Stimulated activated naive B cell treated with anti-CD40 and anti-IgM and Interleukin-4, amounts not matched to agents 10 μg/mL and 1 μg/mL and 100 μg/mL, for 72 hours (primary cell): ENCODE measurements at places on chromosomes 4 and X.

GRCh38 chrX:4550018-4550417 lies 836.6 kb upstream of the PRKX start:
- H3K27ac ChIP-seq = no peak overlapping the region
- no peaks in the 10 kb centered on the region for H3K4me1 ChIP-seq
- H3K36me3 ChIP-seq = no peaks in the 10 kb centered on the region

DNA sequence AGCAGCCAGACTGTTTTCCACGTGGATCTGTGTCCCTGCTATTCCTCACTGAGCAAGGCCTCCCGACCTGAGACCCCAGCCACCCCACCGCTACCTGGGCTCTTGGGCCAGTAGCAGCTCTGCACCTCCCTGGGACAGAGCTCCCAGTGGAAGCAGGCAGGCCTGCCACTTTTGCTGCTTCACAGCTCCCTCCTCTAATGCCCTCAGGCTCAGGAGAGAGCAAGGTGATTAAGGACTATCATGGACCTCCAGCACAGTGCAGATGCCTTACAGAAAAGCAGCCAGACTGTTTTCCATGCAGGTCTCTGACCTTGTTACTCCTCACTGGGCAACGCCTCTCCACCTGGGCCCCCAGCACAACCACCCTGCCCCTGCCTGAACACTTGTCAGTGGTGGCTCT lies 37.0 kb downstream of the AWAT2 start:
- H3K27ac ChIP-seq = no peak overlapping the region
- no peak overlapping the region for H3K4me3 ChIP-seq
- H3K27me3 ChIP-seq = no peaks in the 10 kb centered on the region
- no peak for DNase-seq
- no peaks in the 10 kb centered on the region for H3K4me1 ChIP-seq

GRCh38 chr4:187232196-187232595 lies 508.5 kb upstream of the FAT1 start:
- H3K27ac ChIP-seq = no peak overlapping the region
- no peaks in the 10 kb centered on the region for H3K27me3 ChIP-seq
- no peaks in the 10 kb centered on the region for H3K36me3 ChIP-seq
- no peak overlapping the region for H3K4me3 ChIP-seq
- no peaks in the 10 kb centered on the region for H3K4me1 ChIP-seq

- H3K27me3 ChIP-seq = peaks cover 4% of the 10 kb centered on the region
- no peak overlapping the region for H3K4me3 ChIP-seq
- no peaks in the 10 kb centered on the region for H3K4me1 ChIP-seq
- no peaks in the 10 kb centered on the region for H3K36me3 ChIP-seq
- no peak overlapping the region for H3K27ac ChIP-seq
Measured at GRCh38 chr4:35965300-35965699, 279.0 kb downstream of the ARAP2 start.

- H3K4me3 ChIP-seq = no peak overlapping the region
- no peaks in the 10 kb centered on the region for H3K36me3 ChIP-seq
- H3K27me3 ChIP-seq = peaks cover 3% of the 10 kb centered on the region
Measured at GRCh38 chr4:153750197-153750817, 9.5 kb downstream of the RNF175 start.

- H3K27me3 ChIP-seq = no peaks in the 10 kb centered on the region
- peak overlapping the region; percentile 99 for H3K27ac ChIP-seq
- peak; percentile 61 for DNase-seq
- H3K4me1 ChIP-seq = peaks cover 40% of the 10 kb centered on the region
Measured at GRCh38 chr4:3074846-3075651, 568 bp downstream of the HTT start.

GRCh38 chr4:185242749-185243533 lies 33.5 kb downstream of the SNX25 start:
- H3K4me3 ChIP-seq = no peak overlapping the region
- DNase-seq = no peak
- H3K27ac ChIP-seq = peak overlapping the region; percentile 25
- H3K36me3 ChIP-seq = peaks cover 12% of the 10 kb centered on the region

DNA sequence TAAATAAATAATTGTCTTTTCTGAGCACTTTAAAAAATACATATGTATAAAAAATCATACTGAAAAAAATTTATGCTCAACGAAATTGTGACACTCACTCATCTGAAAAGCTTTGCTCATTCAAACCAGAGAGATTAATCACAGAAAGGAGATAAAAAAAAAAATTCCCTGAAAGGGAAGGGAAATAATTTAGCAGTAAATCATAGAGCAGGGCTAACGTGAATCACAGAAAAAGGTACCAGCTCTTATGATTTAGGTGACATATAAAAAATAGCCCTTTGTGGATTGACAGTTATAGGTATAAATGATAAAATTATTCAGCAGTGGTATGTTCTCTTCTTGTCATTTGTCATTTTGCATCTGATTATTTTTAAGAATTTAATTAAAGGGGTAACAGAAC lies 552.7 kb upstream of the TENM3 start:
- no peaks in the 10 kb centered on the region for H3K27me3 ChIP-seq
- no peak overlapping the region for H3K27ac ChIP-seq

- H3K27ac ChIP-seq = no peak overlapping the region
- no peak overlapping the region for H3K4me3 ChIP-seq
- no peaks in the 10 kb centered on the region for H3K4me1 ChIP-seq
- no peaks in the 10 kb centered on the region for H3K36me3 ChIP-seq
Measured at GRCh38 chrX:13538414-13538813, 31.0 kb upstream of the EGFL6 start.

DNA sequence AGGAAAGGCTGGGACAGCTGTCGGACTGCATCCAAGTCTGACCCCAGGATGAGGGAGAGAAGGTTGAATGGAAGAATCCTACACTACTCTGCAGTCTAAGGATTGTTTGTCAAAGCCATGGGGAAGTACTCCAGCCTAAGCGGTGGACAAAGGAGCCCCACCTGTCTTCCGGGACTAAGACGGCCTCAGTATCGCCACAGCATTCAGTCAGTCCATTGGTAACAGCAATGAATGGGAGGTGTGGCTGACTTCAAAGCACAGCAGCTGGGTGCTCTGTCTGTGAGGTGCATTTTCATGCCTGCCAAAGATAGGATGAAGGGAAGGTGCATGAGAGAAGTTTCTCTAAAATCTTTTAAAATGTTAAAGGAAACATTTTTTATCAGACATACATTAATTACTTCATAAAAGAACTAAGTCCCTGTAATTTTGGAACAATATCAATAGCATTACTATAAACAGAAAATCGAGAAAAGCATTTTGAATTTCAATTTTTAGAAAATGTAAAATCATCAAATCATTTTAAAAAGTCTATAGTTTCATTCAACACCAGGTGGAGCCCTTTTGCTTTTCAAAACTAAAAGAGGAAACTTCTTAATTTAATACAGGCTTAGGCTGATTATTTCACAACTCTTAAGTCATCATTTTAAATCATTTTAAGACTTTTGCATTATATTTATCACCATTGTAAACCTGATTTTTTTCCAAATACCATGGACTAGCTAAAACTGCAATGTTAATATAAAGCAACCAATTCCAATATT lies 27.6 kb upstream of the INTU start:
- H3K4me3 ChIP-seq = no peak overlapping the region
- peaks cover 8% of the 10 kb centered on the region for H3K27me3 ChIP-seq
- no peaks in the 10 kb centered on the region for H3K36me3 ChIP-seq
- no peaks in the 10 kb centered on the region for H3K4me1 ChIP-seq
- H3K27ac ChIP-seq = no peak overlapping the region
